ENCODE measurements at places on chromosomes 2 and 18.

DNA sequence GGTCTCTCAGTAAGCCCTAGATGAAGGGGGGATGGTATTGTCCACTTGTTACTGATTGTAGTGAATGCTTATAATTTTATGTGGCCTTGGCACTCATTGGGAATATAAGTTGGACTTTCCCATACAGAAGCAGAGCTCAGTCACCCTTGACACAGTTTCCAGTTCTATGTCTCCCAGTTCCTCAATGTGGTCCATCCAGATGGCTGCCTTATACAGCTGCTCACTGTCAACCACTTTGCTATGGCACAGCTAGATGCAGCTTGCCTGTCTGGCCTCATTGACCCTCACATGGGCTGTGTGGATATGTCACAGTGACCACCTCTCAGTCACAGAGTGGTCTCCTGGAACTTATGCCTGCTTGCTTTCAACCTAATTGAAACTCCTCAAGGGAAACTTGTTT lies 21.7 kb downstream of the SLC39A6 start:
- DNase-seq, result no peak

GRCh38 chr2:238359403-238359802 lies 39.1 kb downstream of the TRAF3IP1 start:
- no peak for DNase-seq

GRCh38 chr18:58321986-58322385 lies 278.0 kb downstream of the NEDD4L start:
- DNase-seq, result peak; percentile 81

DNA sequence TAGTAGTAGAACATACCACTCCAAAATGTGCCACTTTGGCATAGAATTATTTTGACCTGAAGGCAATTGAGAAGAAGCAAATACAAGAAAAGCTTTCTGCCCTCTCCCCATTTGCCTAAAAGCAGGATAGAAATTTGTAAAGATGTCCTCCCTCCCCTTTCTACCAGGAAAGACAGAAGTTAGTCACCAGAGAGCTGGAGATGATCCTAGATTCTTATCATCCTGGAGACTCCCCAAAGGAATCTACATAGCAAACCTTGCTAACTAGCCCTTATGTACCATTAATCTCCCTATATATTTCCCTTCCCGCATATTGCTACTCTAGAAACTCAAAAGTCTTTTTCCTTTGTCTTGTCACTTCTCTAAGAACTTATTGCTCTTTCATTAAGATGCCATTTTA lies 12.6 kb upstream of the TMEM37 start:
- no peak for DNase-seq

DNA sequence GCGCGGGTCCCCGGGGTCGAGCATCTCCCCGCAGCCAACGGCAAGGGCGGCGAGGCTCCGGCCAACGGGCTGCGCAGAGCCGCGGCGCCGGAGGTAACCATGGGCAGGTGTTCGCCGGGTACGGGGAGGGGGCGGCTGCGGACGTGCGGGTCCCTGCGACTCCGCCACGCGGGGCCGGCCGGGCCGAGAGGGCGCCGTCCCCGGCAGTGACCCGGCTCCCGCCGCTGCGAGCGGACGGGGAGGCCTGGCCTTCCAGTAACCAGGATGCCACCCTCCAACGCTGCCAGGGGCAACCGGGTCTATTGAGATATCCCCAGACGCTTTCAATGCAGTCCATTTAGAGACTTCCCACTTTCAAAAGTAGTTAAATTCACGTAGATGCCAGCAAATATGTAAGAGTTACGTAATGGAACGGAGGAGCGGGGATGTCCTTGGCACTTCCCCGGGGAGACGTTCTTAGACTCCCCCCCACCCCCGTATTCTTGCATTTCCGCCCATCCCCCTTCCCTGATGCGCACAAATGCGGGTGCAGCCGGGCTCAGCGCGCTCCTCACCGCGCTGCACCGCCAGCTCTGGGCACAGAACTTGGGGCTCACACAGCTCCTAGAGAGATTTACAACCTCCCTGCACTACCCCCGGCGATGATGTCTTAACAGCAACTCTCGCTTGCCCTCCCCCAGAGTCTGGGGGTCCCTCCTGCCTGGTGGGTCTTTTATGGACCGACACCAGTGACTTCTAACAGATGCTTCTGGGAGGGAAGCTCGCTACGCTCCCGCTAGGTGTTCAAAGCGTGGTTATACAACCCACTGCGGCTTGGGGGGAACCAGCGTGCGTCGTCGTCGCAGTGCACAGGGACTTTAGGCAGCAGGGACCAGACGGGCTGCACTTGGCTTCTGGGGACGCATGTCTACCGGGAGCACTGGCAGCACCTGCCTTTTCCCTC lies 657 bp downstream of the SGPP2 start:
- DNase-seq, result peak; percentile 87

GRCh38 chr2:168208652-168209051 lies 38.7 kb downstream of the STK39 start:
- no peak for DNase-seq

GRCh38 chr2:102337012-102337411 lies 18.6 kb upstream of the IL18R1 start:
- DNase-seq, result no peak

DNA sequence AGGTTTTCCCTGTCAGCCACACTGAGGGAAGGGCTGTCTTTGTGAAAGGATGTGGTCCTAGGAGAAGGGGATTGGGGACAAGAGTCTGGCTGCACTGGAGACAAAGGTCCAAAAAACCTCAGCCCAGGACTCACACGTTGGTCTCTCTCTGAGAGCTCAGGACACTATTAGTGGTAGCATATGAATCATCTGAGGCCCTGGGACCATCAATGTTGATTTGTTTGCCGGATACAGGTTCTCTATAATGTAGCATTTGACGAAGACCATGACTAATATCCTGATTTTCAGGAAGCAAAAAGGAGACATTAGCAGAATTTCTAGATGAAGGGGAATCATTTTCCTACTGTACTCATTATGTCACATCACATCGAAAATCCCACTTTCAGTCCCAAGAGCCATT lies 22.2 kb upstream of the DNAH6 start:
- DNase-seq, result no peak

DNA sequence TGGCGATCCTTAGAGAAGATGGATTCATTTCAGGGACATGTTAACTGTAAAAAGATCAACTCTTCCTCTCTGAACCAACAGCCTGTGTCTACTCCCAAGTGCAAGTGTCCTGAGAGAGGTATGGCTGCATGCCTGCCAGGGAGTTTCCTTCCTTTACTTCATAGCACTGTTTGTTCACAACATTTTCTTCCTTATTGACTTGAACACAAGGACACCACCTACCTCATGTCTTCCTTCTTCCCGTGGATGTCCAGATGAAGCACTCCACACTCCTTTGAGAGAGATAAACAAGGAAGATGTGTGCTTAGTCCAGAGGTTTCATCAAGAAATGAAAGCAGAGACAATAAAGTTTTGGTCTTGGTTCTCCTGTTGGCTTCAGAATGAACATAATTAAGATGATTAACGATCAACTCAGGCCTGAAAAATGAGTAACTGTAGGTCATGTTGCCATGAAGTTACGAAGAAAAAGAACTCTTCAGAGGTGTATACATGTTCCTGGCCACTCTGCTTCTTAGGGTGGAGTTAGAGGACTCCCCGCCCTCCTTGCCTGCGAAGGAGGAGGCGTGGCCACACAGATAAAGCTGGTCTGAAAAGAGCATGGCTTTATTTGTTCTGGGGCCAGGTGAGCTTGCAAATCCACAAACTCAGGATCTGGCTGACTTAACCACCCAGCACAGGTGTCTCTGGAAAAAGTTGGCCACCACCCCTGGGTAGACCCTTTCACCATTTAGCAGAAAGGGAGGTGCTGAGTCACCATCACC lies 155.0 kb upstream of the KCTD1 start:
- no peak for DNase-seq

DNA sequence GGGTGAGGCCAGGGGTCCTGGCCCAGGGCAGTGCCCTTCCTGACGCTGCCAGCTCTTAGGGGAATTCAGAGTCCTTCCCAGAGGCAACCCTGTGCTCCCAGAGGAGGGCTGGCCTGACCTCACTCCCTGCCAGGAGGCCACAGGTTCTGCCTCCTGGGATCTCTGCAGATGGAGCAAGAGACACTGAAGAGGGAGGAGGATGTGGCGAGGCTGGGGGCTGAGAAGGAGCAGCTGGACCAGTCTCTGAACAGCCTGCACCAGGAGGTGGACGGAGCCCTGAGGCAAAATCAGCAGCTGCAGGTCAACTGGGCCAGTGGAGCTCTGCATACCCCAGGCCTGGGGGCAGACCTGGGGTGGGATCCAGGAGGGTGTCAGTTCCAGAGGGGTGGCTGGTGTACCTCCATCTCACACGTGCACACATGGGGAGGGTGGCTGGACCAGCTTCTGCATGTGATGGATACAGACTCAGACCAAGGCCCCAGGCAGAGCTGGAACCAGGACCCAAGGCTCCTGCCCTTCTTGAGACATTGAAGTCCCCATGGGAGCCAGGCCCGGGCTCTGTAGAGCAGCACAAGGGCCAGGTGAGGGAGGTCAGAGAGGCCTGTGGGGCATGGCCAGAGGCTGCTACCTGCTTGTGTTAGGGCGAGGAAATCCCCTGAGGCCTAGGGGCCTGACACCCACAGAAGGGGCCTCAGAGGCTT lies 9.7 kb upstream of the SNED1 start:
- peak; percentile 20 for DNase-seq

GRCh38 chr2:120480346-120480902 lies 134.5 kb downstream of the INHBB start:
- DNase-seq, result no peak

DNA sequence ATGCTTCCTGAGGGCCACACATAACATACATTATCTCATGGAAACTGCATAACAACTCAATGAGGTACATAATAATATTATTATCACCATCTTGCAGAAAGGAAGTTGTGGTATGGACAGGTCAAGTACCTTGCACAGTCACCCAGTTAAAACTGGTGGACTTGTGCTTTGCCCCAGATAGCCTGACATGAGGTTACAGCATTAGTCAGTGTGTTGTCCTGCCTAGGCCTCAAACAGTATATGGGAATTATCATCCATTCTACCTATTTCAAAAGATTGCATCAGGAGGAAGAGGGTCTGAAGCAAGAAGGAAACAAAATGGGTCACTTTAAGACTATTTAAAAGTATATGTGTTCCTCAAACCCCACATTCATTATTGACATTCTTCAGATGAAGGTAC lies 5.4 kb upstream of the ANTXR1 start:
- no peak for DNase-seq

DNA sequence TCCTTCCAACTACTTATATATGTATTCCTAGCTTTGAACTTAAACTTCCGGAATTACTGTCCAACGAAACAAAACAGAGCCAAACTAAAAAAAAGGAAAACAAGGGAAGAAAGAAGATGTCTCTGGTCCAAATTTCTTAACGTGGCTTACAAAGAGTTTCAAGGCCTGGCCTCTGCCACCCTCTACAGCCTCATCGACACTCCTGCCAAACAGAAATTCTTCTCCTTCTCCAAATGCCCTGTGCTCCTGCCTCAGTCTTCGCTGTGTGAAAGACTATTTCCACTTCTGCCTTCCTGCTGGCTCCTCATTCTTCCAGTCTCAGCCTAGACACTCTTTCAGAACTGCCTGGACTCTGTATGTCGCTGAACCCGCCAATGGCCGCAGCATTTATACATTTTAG lies 249.2 kb downstream of the TXNL1 start:
- DNase-seq, result no peak

DNA sequence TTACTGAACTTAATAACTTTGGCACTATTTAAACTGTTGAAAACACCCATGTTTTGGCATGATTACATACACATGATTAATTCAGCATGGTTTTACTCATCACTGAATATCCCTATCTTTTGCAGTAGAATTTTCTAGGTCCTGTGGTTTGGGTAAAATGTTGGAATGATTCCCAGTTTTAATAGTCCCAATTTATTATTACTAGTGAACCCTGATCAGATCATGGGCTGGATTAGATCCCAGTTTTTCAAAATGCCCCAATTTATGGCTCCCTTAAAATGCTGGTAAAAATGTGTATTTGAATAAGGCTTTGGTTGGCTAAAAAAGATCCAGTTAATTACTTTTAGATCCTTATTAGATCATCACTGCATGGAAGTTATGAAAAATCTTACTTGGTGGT lies 273.6 kb upstream of the NRP2 start:
- DNase-seq, result no peak

GRCh38 chr18:77129150-77129551 lies 3.4 kb downstream of the MBP start:
- DNase-seq, result no peak

DNA sequence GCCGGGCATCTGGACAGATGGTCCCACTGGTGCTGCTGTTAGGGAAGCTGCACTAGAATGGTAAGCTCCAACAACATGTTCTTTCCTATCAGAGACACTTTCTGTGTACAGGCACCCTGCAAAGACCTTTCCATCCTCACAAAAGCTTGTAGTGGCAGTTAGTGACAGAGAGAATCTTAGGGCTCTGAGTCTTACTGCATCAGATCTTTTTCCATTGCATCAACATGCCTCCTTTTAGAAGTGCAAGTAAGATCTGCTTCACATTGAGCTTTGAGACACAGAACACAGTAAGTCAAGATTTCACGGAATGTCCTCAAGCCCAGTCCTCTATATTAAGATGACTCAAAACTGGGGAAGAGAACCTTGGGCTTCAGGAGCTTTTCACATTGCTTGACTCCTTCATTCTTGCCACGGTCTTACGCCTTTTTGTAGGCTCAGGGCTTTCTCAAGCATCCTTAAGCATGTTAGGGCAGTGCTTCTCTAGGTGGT lies 52.6 kb downstream of the ARL4C start:
- DNase-seq, result no peak

- DNase-seq, result no peak
Observed at GRCh38 chr2:48727560-48727959, 28.0 kb downstream of the LHCGR start.

DNA sequence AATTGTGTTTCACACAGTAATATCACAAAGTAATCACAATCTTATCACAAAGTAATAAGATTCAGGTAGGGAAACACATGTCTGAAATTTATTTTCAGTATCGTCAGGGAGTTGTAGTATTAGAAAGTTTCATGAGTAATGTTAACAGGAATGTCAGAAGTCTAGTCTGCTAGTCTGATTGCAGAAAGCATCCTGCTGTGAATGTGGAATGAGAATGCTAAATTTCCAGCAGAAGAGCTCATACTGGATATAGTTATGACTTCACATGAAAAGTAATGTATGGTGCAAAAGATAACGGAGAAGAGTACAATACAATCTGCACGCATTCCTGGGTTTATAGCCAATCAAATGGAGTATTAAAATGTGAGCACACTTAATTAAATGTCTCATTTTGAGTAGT lies 494.7 kb upstream of the SETBP1 start:
- no peak for DNase-seq

All from upper lobe of left lung (tissue), 6 donors.